Umbilical cord (tissue), 2 donors: ENCODE measurements at places on chromosomes 16 and 17.

DNA sequence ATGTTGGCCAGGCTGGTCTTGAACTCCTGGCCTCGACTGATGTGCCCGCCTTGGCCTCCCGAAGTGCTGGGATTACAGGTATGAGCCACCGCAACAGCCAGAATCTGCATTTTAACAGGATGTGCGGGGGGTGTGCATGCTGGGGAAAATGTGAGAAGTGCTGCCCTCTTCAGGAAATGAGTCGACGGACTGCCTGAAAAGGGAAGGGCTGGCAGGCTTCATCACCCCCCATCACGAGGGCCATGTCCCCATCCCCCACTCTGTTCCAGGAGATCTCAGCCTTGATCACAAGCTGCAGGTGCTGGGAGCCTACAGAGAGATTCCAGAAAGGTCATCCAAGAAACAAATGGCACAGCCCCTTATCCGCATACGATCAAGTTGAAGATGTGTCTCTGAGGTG, 195.3 kb upstream of the RPL38 start:
- no peak for DNase-seq

DNA sequence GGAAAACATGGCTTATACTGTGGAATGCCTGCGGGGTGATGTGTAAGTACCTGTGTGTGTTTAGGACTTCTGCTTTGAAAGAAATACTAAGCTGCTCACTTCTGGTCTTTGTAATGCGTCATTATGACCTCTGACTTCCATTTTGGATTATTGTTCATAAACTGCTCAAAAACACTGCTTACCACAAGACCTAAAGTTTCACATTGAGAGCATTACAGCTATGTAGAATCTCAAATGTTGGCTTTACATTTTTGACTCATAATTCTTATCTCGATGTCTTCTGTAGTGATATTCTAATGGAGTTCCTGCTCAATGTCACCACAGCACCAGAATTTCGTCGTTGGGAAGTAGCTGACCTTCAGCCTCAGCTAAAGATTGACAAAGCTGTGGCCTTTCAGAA, 9.3 kb downstream of the UQCRC2 start:
- DNase-seq = no peak

DNA sequence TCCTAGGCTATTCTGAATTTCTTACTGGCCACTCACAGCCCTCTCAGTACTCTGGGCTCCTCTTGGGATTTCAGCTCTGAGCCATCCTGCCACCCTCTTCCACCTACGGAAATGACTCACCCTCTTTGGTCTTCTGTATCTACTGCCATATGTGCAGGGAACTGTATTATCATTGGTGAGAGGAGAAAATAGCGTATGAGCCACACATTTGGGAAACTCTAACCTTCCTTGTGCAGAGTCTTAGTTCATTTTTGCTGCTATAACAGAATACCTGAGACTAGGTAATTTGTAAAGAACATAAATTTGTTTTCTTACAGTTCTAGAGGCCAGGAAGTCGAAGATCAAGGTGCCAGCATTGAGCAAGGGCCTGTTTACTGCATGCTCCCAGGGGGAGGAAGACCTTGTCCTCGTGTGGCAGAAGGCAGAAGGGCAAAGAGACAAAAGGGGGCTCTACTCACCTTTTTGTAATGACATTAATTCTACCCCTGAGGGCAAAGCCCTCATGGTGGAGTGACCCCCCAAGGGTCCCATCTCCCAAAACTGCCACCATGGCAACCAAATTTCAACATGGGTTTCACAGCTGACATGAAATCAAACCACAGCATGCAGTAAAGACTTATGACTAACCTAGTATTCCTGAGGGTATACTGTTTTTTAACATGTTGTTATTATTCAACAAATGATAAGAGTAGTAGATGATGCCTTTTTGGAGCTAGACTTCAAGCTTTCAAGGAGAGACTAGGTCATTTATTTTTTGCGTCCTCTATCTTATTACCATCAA, 191.8 kb downstream of the PRKCA start:
- DNase-seq = no peak

GRCh38 chr16:72988569-72988968, 59.4 kb downstream of the ZFHX3 start:
- no peak for DNase-seq

GRCh38 chr16:525123-525519, 2.4 kb upstream of the CAPN15 start:
- no peak for DNase-seq

DNA sequence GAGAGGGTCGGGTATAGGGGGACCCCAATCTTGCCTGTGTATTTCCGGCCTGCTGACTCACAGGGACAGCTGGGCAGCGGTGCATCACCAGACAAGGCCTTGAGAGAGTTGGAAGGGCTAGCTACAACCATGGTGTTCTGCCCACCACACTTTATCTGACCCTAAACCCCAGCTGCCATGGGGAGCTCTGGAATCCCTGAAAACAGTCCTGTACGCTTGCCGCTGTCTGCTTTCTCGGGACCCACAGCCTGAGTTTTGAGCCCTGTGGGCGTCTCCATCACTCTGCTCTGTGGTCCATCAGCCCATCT, 100.4 kb upstream of the GSE1 start:
- DNase-seq = no peak

DNA sequence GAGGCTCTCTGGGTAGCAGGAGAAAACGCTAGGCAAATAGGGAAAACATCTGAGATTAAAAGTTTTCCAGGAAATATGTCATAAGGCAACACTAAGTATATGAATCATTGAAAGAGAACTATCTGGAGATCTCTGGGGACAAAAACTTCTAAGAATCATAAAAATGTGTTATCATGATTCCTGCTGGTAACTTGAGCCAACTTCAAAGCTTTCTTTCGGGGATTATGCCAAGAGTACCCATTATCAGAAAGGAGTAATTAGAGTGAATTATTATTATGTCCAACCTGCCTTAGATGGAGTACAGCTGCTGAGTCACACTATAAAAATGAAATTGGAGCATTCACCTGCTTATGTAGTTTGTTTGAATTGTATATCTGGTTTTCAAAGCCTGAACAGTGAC, 488.5 kb upstream of the SOX9 start:
- peak; percentile 73 for DNase-seq

- no peak for DNase-seq
These were observed 46.6 kb upstream of the GRIN2A start for GRCh38 chr16:10228779-10229178.

GRCh38 chr17:80913928-80914821, 77.5 kb upstream of the CHMP6 start:
- DNase-seq = no peak

- no peak for DNase-seq
These were observed 260.6 kb downstream of the CPPED1 start for GRCh38 chr16:12542818-12543699.

DNA sequence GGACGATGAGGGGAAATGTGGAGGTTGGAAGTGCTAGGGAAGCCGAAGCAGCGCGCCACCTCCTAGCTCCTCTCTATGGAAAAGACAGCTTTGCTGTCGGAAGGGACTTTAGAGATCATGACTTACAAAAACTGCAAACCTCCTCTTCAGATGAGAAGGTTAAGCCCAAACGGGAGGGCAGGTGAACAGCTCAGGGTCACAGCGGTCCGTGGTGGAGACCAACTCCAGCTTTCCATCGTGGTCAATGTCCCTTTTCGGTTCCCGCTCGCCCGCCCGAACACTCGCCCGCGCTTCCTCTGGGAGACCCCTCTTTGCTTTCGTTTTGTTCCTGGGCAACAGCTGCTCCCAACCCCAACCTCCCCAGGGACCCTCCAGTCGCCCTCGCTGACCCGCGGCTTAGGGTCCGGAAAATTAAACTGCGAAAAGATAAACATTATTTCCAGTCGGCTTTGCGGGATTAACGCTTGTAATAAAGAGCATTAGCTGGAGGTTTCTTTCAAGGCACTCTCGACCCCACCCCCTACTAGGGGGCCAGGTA, 7.7 kb downstream of the IRX6 start:
- no peak for DNase-seq

- no peak for DNase-seq
These were observed 561 bp upstream of the HERPUD1 start for GRCh38 chr16:56931271-56931891.

DNA sequence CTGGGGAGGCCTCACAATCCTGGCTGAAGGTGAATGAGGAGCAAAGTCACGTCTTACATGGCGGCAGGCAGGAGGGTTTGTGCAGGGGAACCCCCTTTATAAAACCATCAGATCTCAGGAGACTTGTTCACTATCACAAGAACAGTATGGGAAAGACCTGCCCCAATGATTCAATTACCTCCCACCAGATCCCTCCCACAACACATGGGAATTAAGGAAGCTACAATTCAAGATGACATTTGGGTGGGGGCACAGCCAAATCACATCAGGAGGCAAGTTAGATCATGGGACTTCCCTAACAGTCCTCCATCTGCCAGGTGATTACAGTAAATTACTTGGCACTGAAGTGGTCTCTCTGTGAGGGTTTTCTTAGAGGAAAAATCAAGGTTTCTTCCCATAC, 5.3 kb downstream of the TMEM114 start:
- no peak for DNase-seq
